Right ventricle myocardium inferior (tissue), 1 donor: ENCODE measurements at places on chromosomes 4 and X.

DNA sequence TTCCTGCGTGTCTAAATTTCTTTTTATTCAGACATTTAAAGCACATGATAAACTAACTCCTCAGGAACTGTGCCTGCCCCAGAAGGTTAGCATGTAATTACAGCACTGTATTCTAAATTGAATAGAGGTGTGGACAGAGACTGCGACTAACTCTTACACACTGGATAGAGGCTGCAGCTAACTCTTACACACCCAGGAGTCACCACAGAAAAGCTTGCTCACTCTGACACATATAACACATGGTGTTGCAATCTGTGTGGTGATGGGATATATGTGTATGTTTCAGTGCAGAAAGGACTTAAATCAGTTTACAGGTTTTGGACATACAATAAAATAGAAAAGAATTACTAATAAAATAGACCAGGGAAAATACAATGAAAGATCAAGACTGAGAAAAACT lies 41.5 kb downstream of the SMAD1 start:
- no peak for DNase-seq

DNA sequence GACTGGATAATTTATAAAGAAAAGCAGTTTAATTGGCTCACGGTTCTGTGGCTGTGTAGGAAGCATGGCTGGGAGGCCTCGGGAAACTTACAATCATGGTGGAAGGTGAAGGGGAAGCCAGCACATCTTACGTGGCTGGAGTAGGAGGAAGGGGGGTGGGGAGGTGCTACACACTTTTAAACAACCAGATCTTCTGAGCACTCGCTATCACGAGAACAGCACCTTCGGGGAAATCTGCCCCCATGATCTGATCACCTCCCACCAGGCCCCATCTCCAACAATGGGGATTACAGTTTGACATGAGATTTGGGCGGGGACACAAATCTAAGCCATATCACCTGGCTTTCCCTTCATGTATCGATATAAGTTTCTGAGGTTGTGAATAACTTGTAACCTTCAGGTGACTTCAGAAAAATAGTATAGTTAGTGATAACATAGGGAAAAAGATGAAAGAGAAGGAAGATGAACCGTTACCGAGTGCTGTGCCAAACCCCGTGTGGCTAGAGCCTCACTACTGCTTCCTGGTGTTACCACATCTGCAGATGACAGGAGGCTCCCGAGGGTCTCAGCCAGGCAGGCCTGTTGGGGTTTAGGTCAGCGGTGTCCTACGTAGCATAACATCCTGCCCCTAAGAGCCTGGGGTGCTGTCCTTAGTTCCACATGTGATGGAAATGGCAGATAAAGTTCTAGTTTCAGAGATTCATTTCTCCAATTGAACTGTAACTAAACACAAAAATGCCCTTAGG lies 103.5 kb downstream of the TNIP2 start:
- DNase-seq = no peak

- DNase-seq = no peak
Observed at GRCh38 chrX:20221902-20222301, 44.8 kb downstream of the RPS6KA3 start.

DNA sequence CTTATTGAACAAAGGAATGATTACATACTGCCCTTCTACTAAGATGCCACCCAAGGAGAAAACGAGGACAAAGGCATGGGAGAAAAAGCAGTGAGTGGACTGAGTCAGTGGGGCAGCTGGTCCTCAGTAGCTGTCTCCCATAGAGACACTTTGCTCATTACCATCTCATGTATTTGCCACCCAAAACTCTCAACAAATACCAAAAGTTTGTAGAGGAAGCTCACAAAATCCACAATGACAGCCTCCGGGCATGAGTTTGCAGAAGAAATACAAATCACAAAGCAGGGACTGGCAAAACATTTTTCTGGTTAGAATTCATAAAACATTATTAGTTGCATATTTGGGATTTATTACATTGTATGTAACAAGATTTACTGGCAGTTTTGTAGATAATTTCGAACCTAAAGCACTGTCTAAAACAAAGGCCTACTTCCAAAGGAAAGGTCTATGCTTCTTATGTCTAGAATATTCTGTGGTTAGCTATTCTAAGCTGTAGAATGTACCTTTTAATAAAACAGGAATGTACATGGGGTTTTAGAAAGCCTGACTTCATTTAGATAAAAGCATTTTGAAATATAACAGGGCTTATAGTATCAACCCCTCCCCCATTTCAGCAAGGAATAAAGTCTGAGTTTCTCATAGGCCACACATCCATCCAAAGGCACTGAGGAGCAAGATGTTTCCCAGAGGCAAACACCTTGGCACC lies 17.7 kb downstream of the PCDH18 start:
- no peak for DNase-seq

DNA sequence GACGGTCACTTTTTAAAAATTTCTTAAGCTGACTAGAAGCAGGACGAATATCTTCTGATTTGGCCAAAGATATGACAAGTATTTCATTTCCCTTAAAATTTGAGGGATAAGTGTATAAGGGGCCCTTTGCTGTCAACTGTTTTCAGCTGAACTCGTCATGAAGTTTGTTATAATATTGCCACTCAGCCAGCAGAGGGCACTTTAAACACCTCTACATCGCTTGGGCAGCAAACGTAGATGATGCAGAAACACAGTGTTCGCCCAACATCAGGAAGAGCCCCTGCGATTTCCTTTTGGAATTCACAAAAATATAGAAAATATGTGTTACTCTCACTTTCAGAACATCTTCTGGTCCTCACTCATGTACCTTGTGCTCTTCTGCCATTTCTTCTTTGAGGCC lies 435.7 kb upstream of the FMR1 start:
- DNase-seq = no peak
